Cerebellar cortex (tissue), 1 donor: ENCODE measurements at places on chromosomes 1 and 21.
A peak's percentile ranks its signal among the peaks of the same experiment; 100 is the strongest.

- DNase-seq: no peak
Observed at GRCh38 chr21:42563686-42564085, 50.0 kb downstream of the SLC37A1 start.

GRCh38 chr1:198121056-198121826 lies 35.6 kb upstream of the NEK7 start:
- DNase-seq: no peak

DNA sequence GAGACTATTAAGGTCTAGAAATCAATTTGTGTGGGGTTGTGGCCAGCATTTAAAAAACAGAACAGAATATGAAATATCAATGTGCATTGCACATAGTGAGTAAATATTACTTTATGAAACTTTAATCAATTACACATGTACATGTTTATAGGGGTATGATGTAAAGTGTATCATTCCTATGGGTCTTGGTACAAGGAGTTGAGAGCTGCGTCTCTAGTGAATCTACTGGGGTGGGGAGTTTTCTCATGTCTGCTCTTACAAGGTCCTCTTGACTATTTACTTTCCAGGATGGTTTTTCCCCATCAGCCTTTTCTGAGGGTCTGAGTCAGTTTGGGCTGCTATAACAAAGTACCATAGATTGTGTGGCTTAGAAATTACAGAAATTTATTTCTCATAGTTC lies 75.8 kb downstream of the BACH1 start:
- no peak for DNase-seq

- peak; percentile 85 for DNase-seq
Observed at GRCh38 chr1:181423301-181423918, 59.9 kb upstream of the CACNA1E start.

GRCh38 chr1:59062743-59063142 lies 234.2 kb upstream of the FGGY start:
- no peak for DNase-seq

DNA sequence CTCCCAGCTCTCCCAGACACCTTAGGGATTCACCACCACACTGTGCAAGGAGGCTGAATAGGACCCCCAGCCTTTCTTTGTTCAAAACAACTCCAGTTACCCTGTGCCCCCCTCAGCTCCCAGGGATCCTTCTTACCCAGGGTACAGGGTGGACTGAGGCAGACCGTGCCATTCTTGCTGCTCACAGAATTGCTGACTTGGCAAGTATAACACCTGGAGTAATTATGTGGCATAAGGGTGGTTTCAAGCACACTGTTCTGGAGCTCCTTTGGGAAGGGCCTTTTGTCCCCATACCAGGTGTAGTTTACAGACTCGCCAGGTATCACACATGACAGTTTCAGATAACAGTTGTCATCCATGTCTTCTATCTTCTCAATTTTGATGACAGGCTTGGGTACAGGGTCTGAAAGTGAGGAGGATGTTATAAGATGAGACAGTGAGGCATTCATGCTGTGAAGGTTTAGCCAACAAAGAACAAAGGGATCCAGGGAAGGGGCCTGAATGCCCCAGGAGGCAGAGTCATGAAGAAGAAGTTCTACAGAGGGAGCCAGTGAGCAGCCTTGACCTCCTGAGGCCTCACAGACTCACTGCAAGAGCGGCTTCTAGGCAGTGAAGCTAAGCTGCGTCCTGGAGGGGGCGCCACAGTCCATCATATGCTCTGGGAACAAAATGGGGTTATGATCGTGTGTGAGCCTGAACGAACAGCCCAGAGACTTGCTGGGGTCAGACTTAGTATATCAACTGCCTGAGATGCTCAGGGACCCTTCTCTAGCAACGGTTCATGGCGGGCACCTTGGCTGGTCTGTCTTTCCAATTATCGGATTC lies 30.3 kb downstream of the CD48 start:
- peak; percentile 65 for DNase-seq

DNA sequence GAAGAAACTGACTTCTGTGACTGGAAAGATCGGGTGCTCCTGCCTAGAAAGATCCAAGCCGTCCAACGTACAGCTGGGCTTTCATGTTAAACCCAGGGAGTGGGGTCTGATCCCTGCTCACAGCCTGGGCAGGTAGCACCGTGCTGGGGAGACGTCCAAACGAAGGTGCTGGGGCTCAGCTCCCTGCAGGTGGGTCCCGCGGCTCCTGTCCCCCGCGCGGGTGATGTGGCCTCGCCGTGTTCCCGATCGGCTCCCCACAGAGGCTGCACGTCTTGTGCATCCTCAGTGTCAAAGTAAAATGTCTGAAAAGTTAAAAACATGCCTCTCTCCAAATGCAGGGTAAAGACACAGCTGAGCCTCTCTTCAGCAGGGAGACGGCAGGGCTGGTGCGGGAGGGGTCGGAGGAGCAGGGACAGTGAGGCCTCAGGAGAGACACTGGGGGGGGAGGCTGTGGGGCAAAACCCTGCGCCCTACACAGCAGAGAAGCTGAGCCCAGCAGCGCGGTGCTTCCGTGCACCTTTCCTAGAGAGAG lies 40.1 kb upstream of the COL6A2 start:
- DNase-seq: no peak

GRCh38 chr1:102858695-102859094 lies 249.6 kb downstream of the COL11A1 start:
- DNase-seq: no peak
